ENCODE measurements at places on chromosomes 13 and 19.

DNA sequence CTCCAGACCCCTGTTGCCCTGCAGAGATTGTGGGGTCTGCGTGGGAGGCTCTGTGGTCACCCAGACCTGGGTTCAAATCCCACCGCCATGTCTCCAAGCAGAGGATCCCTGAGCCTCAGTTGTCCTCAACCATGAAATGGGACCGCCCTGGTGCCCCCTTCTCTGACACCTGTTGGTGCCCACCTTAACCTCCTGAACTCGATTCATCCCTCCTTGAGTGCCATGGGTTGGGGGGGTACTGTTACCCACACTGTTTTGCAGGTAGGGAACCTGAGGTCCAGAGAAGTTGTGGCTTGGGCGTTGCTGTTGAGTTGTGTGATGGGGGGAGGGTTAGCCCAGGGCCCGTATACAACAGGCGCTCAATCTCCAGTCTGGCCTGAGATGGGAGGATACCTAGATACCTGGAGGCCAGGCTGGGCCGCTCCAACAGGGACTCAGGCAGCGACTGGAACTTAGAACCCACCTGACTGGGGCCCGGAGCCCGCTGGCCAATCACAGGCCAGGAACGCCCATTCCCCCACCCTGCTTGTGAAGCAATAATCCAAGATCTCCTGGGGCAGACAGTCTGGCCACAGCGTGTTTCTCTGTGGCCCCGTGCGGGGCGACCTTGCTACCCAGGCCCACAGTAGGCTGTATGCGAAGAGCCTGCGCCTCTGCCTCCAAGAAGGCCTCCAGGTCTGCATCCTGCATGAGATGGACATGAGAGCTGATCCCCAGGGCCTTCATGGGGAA, 2.8 kb downstream of the ARID3A start:
- no peak for DNase-seq

- no peak for DNase-seq
These were observed 5.5 kb upstream of the ADGRE5 start for GRCh38 chr19:14375582-14376291.

- DNase-seq, result no peak
These were observed 17.8 kb downstream of the BIVM start for GRCh38 chr13:102816708-102817107.

- no peak for DNase-seq
These were observed 857.4 kb downstream of the OLFM4 start for GRCh38 chr13:53885997-53886396.

GRCh38 chr19:50790396-50790795, at the start of gene ACP4:
ACP4 (plus strand) TSS chr19:50790415; CDS start chr19:50790415, 0 bp downstream.
- no peak for DNase-seq

DNA sequence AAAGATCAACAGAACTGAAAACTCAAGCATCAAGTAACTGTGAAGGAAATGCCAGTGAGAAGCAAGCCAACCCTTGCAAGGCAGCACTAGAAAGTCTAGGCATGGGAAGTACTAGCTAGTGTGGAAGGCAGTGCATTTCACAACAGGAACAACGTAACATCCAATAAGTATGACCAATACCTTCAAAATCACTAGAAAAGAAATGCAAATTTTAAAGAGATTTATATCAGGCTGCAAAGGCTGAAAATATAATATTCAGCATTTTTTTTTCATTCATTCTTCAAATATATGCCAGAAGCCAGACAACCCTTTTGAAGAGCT, 121.9 kb downstream of the DLEU7 start:
- DNase-seq, result no peak

- no peak for DNase-seq
These were observed 42.2 kb downstream of the FPR3 start for GRCh38 chr19:51837145-51837544.

DNA sequence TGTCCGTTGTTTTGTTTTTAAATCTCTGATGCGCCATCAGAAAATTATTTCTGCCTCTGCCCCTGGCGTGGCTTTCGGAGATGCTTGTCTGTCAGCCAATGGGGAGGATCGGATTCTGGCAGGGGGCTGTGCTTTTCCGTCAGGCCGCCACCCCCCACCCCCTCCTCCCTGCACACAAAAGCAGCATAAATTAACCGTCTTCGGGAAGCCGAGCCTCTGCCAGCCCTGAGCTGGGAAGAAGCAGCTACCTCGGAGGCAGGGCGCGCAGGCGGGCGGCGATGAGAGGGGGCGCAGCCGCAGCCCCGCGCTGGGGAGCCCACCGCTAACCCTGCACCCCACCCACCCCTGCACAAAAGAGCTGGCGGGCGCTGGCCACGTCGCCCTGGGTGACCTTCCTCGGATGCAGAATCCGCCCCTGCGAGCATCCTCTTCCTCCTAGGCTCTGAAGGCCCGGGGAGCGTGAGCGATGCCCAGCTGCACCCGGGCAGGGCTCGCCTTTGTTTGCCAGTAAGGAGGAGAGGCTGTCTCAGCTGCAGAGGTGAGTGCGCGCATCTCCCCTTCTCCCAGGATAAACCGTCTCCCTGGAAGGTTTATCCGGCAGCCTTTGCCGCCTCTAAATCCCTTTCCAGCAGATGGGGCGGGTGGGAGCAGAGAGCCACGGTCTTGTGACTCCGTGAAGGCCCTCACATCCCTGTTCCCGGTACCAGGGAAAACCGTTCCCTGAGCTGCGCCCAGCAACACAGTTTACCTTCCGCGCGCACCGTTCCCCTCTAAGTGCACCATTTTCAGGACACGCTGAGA, at the start of gene ATCAY:
TSS of gene ATCAY (plus strand) at position 215 of the 801 bp plus-strand sequence. CDS start 5,083 bp downstream, outside the sequence.
- no peak for DNase-seq

DNA sequence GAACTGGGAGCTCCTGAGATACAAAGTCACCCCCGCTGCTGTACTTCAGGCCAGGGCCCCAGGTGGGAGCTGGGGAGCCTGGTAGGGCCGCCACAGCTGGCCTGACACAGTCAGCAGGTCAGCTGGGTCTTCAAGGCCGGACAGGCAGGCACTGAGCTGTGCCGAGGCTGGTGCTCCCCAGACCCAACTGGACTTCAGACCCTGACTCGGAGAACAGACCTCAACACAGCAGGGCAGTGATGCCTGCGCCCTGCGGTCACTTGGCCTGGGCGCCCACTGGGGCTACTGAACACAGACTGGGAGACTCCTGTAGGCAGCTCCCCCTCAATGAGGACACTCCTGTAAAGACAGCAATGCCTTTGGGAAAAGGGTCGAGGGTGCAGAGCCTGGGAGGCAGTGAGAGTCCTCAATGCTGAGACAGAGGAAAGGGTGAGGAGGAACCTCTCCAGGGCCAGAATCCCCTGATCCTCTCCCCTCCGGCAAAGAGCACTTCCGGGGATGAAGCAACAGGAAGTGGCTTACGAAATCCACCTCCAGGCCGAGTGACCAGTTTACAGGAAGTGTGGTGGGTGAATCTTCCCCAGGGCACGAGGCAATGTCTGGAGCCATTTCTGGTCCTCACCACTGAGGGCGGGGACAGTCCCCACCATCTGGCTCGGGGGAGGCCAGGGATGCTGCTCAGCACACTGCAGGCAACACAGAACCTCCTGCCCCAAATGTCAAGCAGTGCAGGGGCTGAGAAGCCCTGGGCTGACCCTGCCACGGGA, 40.8 kb upstream of the ISYNA1 start:
- peak; percentile 85 for DNase-seq

GRCh38 chr13:105848494-105848893, 687.0 kb downstream of the EFNB2 start:
- no peak for DNase-seq

DNA sequence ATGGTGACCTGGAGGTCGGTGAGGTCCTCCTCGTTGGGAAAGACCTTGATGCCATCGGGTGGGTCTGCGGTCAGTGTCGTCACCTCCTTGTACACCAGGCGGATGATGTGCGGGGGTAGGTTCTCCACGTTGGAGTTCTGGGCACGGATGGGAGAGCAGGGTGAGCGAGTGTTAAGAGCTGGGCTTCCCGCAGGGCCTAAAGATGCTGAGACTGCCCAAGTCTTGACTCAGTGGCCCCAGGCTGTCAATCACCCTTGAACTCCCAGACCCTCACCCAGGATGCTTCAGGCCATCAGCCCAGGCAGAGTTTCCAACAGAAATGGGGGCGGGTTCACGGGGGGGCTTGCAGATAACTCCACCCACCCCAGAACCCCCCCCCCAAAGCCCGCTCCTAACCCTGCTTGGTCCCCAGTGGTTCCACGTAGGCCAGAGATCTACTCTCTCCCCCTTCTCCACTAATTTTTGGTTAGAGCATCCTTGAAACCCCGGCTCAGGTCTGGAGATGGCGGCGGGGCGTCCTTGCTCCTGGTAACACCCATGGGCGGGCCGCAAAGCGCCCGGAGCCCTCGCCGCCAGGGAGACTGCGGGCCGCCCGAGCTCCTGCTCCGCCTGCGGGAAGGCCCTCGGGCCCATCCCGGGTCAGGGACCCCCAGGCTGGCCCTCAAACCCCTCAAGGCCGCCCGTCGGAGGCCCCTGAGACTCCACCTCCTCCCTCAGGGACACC, 600 bp downstream of the UBE2S start:
- DNase-seq, result peak; percentile 53

DNA sequence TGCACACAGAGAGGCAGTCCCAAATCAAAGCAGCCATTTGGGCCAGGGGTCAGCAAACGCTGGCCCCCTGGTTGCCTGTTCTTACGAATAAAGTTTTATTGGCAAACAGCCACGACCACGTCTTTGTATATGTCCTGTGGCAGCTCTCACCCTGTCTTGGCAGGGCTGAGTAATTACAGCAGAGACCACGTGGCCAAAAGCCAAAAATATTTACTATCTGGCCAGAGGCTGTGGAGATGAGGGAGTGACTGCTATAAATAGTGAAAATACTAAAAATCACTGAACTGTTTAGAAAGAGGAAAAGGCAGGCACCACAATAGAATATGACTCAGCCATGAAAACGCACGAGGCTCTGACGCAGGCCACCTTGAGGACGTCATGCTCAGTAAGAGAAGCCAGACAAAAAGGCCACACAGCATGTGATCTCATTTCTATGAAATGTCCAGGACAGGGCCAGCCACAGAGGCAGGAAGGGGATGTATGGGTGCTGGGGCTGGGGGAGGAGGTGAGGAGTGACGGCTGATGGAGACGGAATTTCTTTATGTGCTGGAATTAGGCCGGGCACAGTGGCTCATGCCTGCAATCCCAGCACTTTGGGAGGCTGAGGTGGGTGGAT, 29.4 kb downstream of the SMIM24 start:
- no peak for DNase-seq

DNA sequence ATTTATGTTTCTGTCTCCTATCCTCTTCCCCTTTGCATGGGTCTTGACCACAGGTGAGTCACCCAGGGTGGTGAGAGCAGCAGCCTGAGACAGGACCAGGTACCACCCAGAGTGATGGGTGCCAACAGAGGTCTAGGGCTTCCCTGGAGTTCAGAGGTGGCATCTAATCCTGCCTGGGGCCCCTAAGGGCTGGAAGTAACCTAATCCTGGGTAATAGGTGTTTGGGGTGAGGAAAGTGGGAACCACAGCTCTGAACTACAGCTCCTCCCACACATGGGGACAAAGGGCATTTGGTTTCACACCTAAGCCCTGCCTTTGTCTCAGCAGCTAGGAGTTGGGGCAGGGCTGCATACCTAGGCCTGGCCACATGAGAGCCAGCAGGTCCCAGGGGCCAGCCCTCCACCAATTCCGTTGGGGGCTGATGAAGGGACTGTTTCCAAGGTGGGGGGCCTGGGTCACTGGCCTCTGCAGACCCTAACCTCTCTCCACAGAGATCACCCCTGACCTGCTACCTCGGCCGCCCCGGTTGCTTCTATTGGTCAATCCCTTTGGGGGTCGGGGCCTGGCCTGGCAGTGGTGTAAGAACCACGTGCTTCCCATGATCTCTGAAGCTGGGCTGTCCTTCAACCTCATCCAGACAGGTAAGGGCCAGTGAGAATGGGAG, 8.0 kb downstream of the SPHK2 start:
- peak; percentile 51 for DNase-seq

DNA sequence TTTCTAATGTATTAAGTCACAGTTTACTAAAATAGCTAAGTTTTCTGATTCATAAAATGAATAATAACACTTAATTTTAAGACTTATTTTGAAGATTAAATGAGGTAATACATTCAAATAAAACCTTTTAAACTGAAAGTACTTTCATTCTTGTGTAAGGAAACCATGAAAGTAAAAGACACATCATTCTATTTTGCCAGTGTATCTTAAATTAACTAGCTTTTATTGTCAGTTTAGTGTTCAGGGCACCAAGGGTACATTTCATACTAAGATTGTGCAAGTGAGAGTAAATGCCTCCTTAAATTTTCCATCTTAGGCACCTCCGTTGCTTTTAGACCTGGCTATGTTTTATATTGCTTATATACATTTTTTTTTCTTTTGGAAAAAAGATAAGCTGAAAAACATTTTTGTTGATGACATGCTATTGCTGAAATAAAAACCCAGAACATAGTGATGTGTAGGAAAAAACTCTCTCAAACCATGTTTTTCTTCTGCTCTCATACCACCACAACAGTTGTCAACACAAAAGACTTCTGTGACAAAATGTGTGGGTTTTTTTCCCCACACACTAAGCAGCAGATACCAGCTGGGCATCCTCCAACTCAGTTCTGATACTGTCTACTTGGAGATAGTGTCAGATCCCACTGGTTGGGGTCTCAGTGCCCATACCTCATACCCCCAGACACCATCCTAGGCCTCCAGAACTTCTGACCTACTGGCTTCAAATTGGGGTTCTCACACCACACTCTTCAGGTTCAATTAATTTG, 30.7 kb upstream of the LPAR6 start:
- no peak for DNase-seq

DNA sequence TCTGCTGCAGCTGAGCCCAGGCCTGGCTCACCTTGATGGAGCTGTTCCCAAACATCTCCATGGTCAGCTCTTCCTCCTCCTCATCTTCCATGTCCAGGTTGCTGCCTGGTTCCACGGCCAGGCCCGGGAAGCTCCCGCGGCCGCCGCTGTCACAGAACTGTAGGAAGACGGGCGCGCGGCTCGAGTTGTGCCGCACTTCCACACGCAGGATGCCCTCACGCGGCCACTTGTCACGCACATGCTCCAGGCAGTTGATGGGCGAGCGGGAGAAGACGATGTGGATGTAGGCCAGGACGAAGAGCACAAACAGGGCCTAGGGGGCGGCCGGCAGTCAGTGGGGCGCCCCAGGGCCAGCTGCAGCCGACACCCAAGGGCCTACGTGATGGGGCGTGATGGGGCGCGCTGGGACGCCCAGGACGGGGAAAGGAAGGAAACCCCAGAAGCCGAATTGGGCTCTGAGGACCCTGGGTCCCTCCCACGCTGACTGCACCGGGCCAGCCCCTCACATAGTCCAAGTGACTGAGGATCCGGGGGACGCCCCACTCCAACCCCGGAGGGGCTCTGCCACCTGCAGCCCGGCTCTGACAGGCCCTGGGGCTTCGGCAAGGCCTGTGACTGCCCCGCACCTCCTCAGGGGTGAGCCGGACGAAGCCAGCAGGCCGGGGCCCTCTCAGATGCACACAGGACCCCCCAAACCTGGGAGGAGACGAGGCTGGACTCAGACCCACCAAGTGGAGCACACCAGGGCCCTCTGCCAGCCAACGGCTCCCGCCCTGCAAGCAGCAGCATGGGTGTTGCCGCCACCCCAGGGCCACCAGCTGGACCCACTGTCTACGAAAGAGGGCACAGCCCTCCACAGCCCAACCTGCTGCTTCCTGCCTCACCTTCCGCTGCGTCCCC, 6.5 kb downstream of the TMEM259 start:
- no peak for DNase-seq

- no peak for DNase-seq
These were observed 38.7 kb upstream of the ARHGEF7 start for GRCh38 chr13:111076155-111077013.
